G401 (cell line): ENCODE measurements at places on chromosomes 5 and 9. TPM values are rescaled to one million over a fixed set of nuclear protein-coding genes. Genes with fewer than 3 reads are reported as not detected.

DNA sequence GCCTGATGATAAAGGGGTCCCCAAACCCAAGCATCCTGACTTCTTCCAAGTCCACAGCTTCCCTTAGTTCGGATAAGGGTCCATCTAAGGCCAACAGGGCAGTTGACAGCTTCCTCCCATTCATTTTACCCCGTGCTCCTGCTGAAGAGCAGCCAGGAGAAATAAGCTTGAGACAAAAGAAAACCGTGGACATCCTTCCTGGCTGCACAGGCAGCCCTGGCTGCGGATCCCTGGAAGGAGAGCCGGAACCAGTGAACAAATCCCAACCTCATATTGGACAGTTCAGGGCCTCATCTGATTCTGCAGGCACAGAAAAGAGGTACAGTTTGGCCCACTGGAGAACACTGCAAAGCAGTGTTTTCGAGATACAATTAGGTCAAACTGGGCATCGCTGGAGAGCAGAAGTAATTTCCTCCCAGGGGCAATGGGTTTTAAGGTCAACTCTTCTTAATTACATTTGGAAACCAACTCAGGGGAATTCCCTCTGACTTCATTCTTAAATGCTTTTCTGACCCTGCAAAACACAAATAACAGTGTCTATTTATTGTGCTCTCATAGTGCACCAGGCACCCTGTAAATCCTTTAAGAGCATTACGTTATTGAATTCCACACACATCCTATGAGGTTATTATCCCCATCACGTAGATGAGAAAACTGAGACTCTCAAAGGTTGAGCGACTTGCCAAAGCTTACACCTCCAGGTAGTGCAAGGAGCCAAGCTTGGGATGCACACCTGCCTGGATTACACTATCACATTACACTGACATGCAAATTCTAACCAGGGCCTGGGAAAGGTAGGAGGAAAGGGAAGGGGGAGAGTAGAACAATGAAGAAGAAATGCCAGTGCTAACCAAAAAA lies 21.2 kb downstream of the ADAM19 start:
- DNase-seq: no peak

- DNase-seq: no peak
These were observed 170.6 kb downstream of the PRDM9 start for GRCh38 chr5:23677996-23678395.

DNA sequence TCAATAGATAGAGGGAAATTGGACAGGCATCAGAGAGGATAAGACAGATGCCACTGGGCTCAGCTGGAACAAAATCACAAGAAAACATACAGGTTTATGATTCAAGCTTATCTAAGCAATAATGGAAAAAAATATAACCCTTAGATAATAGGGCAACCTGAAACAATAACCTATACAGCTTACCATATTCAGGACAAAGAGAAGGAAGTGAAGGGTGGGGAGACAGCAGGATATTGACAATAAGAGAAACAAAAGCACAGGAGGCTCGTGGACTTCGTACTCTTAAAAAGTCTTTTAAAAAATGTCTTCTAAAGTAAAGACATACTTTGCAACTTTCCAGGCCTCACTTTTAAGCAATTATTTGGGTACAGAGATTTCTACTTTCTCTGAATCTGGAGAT lies 225.3 kb downstream of the NTRK2 start:
- DNase-seq: no peak

Gene TMEM232
- 0.07 TPM in 1 of 2 replicates, not detected in the other for total RNA-seq

Gene FAM221B
- not detected in 2 replicates for total RNA-seq

Gene GCNT4
- total RNA-seq: 63.2 and 92.1 TPM in 2 replicates
